ENCODE measurements at places on chromosomes 5 and 9.
A peak's percentile ranks its signal among the peaks of the same experiment; 100 is the strongest.

DNA sequence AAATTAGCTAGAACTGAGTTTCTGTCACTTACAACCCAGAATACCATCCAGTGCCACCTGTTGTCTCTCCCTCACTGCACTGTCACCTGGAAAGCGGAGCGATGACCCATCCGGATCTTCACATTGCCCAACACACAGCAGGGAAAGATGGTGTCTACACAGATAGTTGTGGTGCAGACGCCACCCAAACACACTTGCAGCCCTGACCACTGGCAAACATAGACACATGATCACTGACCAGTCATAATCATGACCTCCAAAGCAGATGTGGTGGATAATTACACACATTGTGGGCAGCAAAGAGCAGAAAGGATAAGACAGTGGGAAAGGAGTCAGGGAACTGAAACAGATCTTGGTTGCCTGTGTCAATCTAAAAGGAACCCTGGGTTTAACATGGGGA, 64.7 kb downstream of the GABBR2 start:
- no peaks in the 10 kb centered on the region for H3K36me3 ChIP-seq
- H3K4me3 ChIP-seq: no peak overlapping the region
- peaks cover 19% of the 10 kb centered on the region for H3K27me3 ChIP-seq

DNA sequence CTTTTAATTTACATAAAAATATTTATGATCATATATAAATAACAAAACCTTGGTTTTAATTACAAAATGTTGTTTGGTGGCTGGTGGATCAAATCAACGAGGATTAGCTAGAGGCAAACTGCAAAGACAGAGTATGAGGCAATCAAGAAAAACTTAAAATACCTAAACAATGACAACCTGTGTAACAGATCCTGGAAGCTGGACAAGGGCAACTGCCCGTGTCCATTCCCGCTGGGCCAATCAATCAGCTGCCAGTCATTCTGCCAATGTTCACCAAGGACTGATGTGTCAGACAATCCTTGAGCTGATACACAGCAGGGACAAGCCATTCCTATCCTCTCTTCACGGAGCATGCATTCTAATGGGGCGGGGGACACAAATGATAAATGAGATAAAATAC, 3.2 kb upstream of the TENT4A start:
- H3K27me3 ChIP-seq: no peaks in the 10 kb centered on the region
- H3K36me3 ChIP-seq: peaks cover 2% of the 10 kb centered on the region
- peaks cover 23% of the 10 kb centered on the region for H3K4me1 ChIP-seq
- no peak overlapping the region for H3K27ac ChIP-seq

DNA sequence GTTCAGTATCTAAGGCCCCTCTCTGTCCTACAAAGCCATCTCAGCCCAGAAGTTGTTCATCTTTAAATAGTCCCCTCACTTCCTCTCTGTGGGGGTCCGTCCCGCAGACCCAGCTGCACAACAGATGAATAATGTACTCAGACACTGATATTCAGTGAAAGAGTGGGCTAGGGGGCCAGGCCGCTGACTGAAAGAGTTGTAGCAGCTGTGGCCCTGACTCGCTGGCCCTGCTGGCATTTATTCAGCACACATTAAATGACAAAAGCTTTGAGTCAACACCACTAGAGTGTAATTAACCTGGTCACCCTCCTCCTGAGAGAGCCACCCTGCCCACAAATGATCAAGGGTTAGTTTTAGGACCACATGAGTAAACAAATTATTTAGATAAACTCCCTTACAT, 76.3 kb downstream of the MED10 start:
- no peak overlapping the region for H3K27ac ChIP-seq
- no peaks in the 10 kb centered on the region for H3K36me3 ChIP-seq
- H3K4me1 ChIP-seq: no peaks in the 10 kb centered on the region
- no peak overlapping the region for H3K4me3 ChIP-seq
- H3K27me3 ChIP-seq: no peaks in the 10 kb centered on the region

- H3K27me3 ChIP-seq: peaks cover 65% of the 10 kb centered on the region
- peaks cover 5% of the 10 kb centered on the region for H3K4me1 ChIP-seq
- no peak for DNase-seq
These were observed 134.0 kb downstream of the FOXD1 start for GRCh38 chr5:73314395-73315257.

DNA sequence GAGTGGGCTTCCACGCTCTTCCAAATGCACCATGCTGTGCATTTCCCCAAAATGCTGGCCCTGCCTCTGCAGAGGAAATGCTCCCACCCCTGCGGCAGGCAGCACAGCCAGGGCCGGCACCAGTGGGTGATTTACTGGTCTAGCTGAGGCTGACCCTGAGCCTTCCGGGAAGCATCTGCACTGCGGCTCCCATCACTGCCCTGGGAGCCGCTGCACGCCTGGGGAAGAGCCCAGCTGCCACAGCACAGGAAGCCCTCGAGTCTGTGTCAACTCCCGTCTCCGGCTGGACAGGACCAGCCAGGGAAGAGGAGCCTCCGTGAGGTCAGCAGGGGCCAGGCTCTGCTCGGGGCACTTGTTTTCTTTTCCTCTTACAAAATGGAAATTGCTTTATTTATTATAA, 25.1 kb upstream of the EEIG1 start:
- no peaks in the 10 kb centered on the region for H3K27me3 ChIP-seq
- H3K4me1 ChIP-seq: peaks cover 43% of the 10 kb centered on the region
- H3K27ac ChIP-seq: peak overlapping the region; percentile 33
- DNase-seq: no peak
- peaks cover 10% of the 10 kb centered on the region for H3K36me3 ChIP-seq
- no peak overlapping the region for H3K4me3 ChIP-seq

GRCh38 chr5:3310541-3311261, 284.9 kb upstream of the IRX1 start:
- no peaks in the 10 kb centered on the region for H3K36me3 ChIP-seq
- no peaks in the 10 kb centered on the region for H3K27me3 ChIP-seq
- no peak overlapping the region for H3K4me3 ChIP-seq
- no peak overlapping the region for H3K27ac ChIP-seq

DNA sequence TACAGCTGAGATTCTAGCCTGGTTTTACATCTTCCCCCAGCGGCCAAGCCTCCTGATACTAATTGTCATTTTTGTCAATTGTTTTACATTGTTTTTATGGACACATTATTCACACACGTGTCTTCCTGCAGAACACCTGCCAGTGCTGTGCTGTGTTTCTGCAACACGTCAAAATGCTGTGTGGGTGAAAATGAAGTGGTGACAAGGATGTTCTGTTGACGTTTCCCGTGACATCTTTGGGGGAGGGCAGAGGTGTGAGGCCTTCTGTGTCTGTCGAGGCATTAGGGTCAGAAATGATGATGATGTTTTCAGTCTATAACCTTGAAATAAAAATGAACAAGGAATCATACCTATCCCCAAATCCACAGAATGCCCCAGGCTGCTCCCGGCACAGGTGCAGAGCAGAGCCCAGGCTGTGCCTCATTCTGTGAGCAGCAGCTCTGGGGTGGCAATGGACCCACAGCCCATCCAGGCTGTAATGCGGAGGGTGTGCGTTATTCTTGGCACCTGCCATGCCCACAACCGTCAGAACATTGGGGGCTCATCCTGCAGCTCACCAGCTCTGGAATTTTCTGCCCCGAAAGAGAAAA, 23.6 kb upstream of the CEP72 start:
- peaks cover 4% of the 10 kb centered on the region for H3K4me1 ChIP-seq
- DNase-seq: no peak
- no peak overlapping the region for H3K4me3 ChIP-seq
- H3K27ac ChIP-seq: no peak overlapping the region
- H3K36me3 ChIP-seq: no peaks in the 10 kb centered on the region

GRCh38 chr9:4904322-4905134, 80.5 kb upstream of the JAK2 start:
- no peak overlapping the region for H3K4me3 ChIP-seq
- peaks cover 7% of the 10 kb centered on the region for H3K4me1 ChIP-seq
- no peak overlapping the region for H3K27ac ChIP-seq
- no peak for DNase-seq

GRCh38 chr9:126306071-126306647, 20.5 kb upstream of the MVB12B start:
- H3K36me3 ChIP-seq: no peaks in the 10 kb centered on the region
- peaks cover 4% of the 10 kb centered on the region for H3K27me3 ChIP-seq
- H3K4me1 ChIP-seq: peaks cover 14% of the 10 kb centered on the region
- no peak overlapping the region for H3K27ac ChIP-seq
- DNase-seq: peak; percentile 10

DNA sequence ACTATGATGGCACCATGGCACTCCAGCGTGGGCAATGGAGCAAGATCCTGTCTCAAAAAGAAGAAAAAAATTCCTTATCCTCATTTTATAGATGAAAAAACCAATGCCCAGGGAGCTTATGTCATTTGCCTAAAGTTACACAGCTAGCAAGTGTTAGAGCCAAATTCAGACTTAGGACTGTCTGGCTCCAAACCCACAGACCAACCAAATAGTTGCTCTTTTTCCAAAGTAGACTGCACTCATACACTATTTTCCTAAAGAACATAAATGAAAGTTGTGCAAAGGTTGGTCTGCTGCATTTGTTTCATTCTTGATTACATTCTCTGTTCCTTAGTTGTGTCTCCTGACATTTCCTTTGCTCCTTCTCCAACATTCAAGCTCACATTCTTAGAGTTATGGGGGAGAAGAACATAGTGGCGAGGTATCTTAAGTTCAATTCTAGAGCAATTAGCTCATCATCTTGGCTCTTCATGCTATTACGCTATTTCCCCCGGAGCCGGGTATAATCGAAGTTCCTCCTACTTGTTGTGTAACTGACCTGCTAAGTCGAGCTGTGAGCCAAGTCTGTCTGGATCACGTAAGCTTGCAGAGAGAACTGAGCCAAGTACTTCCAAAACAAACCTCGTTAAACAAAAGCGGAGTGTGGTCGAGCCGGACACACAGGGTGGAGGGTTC, 138.3 kb downstream of the RFK start:
- H3K4me3 ChIP-seq: no peak overlapping the region
- no peaks in the 10 kb centered on the region for H3K36me3 ChIP-seq
- H3K27ac ChIP-seq: no peak overlapping the region
- no peak for DNase-seq
- H3K27me3 ChIP-seq: peaks cover 3% of the 10 kb centered on the region

DNA sequence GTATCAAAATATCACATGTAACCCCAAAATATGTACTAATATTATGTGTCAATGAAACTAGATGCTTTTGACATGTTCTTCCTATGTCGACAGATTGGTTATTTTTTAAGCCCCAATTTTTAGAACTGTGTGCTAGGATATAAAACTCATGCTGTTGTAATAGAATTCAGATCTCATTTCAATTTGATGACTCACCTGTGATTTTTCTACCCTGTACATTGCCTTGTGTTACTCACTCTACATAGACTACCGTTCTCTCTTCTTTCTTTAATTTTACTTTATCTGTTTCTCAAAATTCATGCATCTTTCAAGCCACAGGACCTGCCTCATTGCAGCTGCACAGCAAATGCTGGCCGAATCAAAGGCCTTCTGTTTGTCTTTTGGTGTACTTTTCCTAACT, 284.5 kb downstream of the MAT2B start:
- no peak overlapping the region for H3K4me3 ChIP-seq
- H3K4me1 ChIP-seq: no peaks in the 10 kb centered on the region
- no peak overlapping the region for H3K27ac ChIP-seq
- no peak for DNase-seq
- H3K36me3 ChIP-seq: no peaks in the 10 kb centered on the region

GRCh38 chr5:130137681-130138080, 233.4 kb downstream of the CHSY3 start:
- no peak overlapping the region for H3K27ac ChIP-seq
- H3K27me3 ChIP-seq: no peaks in the 10 kb centered on the region
- no peak overlapping the region for H3K4me3 ChIP-seq
- no peaks in the 10 kb centered on the region for H3K4me1 ChIP-seq
- H3K36me3 ChIP-seq: no peaks in the 10 kb centered on the region

Measured in activated CD8-positive, alpha-beta T cell treated with anti-CD3 and anti-CD28 coated beads, Interleukin-2, amount 10 ng/mL, durations not matched to agents 7 days and 5 days (primary cell).